MV-4-11 (cell line): ENCODE measurements at places on chromosomes 3 and 15.

- no peak for DNase-seq
Observed at GRCh38 chr15:34621675-34622074, 38.2 kb upstream of the GOLGA8B start.

DNA sequence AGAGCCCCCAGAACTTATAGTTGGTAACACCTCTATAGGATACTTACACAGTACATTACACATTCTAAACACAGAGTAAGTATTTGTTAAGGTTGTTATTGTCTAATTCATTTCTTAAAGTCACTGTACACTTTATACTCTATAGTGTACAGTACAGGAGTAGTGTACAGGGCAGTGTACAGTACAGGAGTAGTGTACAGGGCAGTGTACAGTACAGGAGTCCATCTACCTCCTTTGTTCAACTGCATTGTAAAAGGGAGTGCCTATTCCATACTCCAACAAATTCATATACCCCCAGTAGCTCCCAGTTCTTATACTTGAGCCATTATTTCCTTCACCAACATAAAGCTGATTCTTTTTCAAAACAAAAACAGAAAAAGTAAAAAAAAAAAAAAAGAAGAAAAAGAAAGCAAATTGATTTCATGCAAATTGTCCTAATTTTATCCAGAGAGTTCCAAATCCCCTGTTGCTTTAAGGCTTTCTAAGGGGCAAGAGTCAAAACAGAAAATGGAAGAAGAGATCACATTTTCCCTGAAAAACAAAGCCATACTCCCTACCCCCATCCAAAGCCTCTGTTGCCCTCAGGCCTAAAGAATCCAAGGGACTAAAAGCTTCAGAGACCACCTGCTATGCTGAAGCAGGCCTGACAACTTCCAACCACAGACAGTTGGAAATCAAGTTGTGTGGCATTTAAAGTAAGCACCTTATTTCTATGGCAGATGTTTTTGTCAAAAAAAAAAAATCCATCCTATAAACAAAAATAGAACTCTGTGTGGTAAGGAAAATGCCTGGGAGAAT, 125.6 kb downstream of the PLCH1 start:
- DNase-seq = no peak

DNA sequence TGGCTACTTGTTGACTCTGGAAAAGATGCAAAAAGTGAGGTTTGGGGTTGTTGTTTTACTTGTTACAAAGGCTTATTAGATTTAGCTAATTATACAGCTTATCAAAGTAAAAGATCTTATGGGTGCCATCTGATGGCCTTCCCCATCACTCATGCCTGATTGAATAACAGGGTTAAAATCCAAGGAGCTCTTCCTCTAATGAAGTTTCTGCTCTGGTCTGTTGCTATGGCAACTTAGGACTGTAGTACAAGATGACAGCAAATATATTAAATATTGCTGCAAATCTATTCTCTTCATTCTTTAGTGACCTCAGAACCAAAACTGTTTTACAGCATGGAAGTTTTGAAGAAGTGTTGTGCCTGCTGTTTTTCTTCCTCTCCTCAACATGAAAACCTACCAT, 45.6 kb upstream of the SRGAP3 start:
- DNase-seq = peak; percentile 26

DNA sequence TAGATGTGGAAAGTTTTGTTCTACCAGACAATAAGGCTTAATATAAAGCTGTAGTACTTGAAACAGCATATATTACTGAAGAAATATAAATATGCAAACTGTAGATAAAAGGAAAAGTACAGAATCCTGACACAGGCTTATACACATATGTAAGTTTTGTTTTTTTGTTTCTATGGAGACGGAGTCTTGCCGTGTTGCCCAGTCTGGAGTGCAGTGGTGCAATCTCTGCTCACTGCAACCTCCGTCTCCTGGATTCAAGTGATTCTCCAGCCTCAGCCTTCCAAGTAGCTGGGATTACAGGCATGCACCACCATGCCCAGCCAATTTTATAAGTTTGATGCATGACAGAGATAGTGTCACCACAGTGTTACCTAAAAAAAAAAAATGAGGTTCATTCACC, 29.1 kb upstream of the ZNF445 start:
- no peak for DNase-seq

GRCh38 chr3:102018551-102018950, 169.2 kb downstream of the NFKBIZ start:
- DNase-seq = peak; percentile 5

DNA sequence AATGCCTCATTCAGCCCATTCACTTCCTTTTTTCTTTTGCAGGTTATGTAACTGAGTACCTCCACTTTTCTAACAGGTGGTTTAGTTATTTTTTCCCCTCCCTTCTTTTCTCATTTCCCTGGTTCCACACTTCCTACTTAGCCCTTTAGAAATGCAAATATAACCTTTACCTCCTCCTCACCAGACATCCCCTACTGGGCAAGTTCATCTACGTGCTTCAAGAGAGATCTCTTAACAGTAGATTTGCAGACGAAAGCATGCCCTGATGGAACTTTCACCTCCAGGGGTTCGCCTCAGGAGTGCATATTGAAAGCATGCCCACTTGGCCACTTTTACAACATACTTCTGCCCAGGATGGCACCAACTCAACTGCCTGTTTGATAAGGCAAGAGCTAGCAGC, 314.1 kb upstream of the LRRC3B start:
- DNase-seq = peak; percentile 6

GRCh38 chr3:41598402-41599126, 363.3 kb downstream of the ULK4 start:
- peak; percentile 10 for DNase-seq

DNA sequence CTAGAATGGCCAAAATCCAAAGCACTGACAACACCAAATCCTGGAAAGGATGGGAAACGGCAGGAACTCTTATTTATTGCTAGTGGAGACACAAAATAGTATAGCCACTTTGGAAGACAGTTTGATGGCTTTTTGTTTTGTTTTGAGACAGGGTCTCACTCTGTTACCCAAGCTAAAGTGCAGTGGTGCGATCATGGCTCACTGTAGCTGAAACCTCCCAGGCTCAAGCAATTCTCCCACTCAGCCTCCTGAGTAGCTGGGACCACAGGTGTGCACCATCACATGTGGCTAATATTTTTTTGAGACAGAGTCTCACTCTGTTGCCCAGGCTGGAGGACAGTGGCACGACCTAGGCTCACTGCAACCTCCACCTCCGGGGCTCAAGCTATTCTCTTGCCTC, 27.3 kb upstream of the GPR160 start:
- no peak for DNase-seq

GRCh38 chr3:10602769-10603768, 97.7 kb upstream of the ATP2B2 start:
- DNase-seq = no peak

DNA sequence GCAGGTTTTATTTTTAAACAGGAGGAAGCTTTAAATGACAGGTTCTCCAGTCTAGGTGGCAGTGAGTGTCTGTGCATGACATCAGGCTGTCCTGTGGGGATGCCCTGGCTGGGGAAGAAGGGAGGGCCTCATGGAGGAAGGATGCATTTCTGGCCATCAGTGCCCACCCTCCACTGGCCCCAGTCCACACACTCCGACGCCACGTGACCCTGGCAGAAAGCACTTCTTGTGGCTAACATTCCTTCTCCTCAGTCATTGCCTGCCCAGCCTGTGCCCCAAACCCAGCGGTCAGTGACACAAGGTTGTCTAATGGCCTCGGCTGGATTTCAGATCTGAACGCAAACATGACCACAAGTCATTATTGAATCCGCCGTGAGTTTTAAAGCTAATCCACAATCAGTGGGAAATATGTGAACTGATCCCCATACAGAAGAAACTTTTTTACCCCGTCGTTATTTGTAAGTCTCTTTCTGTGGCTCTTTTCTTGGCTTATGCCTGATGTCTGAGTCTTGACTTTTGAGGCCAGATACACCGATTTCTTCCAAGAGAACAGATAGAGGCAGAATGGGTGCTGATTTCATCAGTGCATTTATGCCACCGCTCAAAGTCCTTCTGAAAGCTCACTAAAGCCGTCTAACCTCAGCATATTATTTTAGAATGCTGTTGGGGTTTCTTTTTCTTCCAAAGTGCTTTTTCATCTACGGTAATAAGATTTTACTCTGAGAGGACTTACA, 17.3 kb upstream of the LRRK1 start:
- no peak for DNase-seq

GRCh38 chr3:192930577-192930976, 12.9 kb upstream of the MB21D2 start:
- no peak for DNase-seq

DNA sequence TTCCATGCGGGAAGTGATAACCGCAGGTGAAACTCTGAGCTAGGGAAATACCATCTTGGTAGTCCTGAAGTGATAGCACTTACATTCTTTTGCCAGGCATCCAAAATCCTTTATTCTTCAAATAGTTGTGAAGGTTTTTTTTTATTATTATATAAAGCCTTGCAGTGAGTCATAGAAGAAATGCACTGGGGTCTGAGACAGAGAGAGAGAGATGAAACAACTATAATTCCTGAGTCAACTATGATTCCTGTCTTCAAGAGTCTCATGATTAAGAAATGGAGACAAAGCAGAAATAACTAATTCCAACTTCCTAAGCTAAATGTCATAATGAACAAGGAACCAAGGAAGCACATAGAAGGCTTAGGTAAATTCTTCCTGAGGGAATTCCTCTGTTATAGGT, 495.6 kb downstream of the LPP start:
- DNase-seq = no peak

DNA sequence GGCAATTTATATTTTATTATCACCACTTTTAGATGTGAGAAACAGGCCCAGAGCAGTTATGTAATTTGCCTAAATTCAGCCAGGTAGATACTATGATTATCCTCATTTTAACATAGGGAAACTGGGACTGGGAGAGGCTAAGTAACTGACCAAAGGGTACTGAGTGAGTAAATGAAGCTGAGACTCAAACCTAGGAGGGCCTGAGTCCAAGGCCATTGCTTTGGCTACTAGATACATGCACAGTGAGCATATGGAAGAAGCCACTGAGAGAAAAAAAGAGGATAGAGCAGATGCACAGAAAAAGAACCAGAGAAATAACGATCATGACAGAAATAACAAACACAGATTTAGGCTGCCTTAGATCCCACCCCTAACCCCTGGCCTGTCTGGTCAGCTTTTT, 33.6 kb downstream of the USF3 start:
- no peak for DNase-seq

GRCh38 chr15:74311734-74312444, 55.6 kb downstream of the CYP11A1 start:
- DNase-seq = no peak

- no peak for DNase-seq
Observed at GRCh38 chr3:177882124-177882648, 654.0 kb upstream of the KCNMB2 start.

DNA sequence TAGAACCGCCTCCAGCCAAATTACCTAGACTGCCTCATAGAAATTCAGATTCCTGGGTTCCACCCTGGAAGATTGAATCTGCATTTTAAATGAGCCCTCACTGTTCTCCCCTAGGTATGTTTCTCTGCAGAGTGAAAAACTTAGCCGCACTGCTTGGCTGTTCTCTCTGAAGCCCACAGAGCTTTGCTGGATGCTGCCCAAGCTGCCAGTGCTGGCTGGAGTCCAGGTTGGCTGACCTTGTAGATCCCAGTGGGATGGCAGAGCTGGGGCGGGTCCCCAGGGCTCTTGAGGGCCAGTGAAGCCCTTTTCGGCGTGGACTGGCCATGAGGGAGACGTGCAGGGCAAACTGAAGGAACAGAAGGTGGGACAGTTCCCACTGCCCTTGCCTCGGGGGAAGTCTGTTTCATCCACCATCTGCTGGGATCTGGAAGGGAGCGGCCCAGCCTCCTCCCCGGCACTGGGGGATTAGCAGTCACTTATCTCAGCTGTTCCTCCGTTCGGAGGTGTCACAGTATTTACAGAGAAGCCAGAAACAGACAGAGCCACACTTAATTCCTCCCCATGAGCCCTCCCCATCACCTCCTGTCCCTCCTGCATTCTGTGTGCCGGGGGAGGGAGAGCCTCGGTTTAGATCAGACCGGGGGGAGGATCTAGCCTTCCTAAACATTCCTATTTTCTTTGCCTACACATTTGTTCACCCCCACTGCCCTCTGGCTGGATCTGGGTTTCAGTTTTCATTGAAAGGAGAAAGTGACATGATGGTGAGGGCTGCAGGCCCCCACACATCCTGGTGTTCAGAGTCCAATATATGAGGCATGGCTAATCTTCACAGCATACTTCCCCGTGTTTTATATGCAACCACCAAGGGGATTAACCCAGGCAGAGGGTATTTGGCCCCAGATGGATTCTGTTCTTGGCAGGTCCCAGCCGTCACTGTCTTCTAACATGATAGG, 4.1 kb upstream of the ACTC1 start:
- DNase-seq = no peak

GRCh38 chr15:77032647-77033416, 37.9 kb downstream of the PSTPIP1 start:
- no peak for DNase-seq

GRCh38 chr3:194494951-194495374, 8.2 kb upstream of the ATP13A3 start:
- peak; percentile 36 for DNase-seq

GRCh38 chr15:76376029-76376428, 39.5 kb downstream of the ISL2 start:
- DNase-seq = no peak

- DNase-seq = no peak
Observed at GRCh38 chr3:126119976-126120375, 36.1 kb upstream of the SLC41A3 start.

GRCh38 chr15:67815036-67815592, 10.2 kb upstream of the SKOR1 start:
- no peak for DNase-seq
